ENCODE measurements at places on chromosomes 12 and 14. TPM values are rescaled to one million over a fixed set of nuclear protein-coding genes. Genes with fewer than 3 reads are reported as not detected.

DNA sequence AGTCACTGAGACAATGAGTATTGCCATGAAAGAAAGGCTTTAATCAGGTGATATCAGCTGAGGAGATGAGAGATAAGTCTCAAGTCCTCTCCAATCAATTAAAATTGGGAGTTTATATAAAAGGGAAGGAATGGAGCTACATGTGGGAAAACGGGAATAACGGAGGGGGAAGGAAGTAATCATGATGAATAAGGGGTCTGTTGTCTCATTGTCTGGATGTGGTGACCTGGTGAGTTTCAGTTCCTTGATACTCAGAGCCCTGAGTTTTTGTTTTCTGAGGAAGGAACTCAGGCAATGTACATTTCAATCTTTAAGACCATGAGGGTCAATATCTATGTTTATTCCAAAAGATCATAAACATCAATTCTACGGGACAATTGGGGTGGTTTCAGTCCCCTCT, 198.8 kb downstream of the KITLG start:
- no peak for DNase-seq

RIPK3 gene
- 11.6 TPM for total RNA-seq

- DNase-seq, result no peak
Measured at GRCh38 chr14:76976240-76977005, 52.1 kb downstream of the IRF2BPL start.

- no peak for DNase-seq
Measured at GRCh38 chr12:30840715-30841114, 85.8 kb upstream of the TSPAN11 start.

- no peak for DNase-seq
Measured at GRCh38 chr14:100042286-100042685, 22.9 kb upstream of the EVL start.

LHX5 gene
- total RNA-seq, result not detected

POLE2 gene
- total RNA-seq, result 36.3 TPM

GRCh38 chr14:83779266-83779665, 1750.7 kb upstream of the FLRT2 start:
- DNase-seq, result no peak

- DNase-seq, result no peak
Measured at GRCh38 chr12:24045816-24046257, 96.4 kb upstream of the SOX5 start.

GRCh38 chr12:3730111-3730510, 22.8 kb downstream of the CRACR2A start:
- no peak for DNase-seq

ACOT6 gene
- total RNA-seq, result not detected

DNA sequence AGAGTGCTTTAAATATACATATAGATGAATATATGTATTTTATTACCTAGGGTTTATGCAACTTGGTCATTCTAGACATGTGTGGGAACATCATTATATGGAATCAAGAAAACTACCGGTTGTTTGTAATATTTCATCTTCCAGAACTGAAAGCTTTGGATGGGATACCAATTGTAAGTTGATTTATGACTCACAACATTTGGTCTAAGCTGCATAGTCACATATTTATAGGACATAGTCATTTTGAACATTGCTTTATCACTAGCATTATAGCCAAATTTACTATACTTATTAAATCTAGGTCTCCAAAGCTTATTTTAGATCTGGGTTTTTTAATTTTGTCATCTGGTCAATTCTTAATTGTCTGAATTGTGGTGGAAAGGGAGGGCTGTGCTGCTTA, 83.7 kb upstream of the PCNX4 start:
- DNase-seq, result no peak
